AG04450 (cell line): ENCODE measurements at places on chromosomes 7 and 10. TPM values are rescaled to one million over a fixed set of nuclear protein-coding genes. Genes with fewer than 3 reads are reported as not detected.

DNA sequence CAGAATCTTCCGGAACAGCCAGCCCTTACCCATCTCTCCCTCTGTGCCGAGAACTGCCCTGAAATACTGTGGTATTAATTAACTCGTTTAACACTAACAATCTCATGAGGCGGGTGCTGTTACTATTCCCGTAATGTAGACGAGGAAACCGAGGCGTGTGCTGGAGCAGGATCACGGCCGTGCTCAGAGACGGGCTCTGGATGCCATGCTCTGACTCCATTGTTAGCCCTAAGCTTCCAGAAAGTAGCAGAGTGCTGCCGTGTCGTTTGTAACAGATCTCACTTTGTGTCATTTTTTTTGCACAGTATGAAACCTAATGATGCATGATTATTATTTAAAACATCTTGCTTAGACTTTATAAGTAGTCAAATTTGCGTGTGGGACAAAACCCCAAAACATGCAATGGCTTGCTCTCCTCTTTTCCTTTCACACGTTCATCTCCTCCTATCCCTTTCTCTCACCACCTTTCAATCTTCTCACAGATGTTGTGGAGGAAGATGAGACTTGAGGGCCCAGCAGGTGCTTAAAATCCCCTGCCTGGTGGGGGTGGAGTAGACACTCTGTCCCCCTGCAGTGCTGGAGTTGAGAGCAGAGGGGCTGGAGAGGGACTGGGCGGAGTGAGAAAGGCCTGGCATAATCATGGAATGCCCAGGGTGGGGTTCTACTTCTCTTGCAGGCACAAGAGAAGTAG, 482 bp upstream of the ACTR3C start:
- DNase-seq = no peak

- DNase-seq = no peak
Measured at GRCh38 chr10:60726257-60726656, 52.0 kb upstream of the CDK1 start.

DNA sequence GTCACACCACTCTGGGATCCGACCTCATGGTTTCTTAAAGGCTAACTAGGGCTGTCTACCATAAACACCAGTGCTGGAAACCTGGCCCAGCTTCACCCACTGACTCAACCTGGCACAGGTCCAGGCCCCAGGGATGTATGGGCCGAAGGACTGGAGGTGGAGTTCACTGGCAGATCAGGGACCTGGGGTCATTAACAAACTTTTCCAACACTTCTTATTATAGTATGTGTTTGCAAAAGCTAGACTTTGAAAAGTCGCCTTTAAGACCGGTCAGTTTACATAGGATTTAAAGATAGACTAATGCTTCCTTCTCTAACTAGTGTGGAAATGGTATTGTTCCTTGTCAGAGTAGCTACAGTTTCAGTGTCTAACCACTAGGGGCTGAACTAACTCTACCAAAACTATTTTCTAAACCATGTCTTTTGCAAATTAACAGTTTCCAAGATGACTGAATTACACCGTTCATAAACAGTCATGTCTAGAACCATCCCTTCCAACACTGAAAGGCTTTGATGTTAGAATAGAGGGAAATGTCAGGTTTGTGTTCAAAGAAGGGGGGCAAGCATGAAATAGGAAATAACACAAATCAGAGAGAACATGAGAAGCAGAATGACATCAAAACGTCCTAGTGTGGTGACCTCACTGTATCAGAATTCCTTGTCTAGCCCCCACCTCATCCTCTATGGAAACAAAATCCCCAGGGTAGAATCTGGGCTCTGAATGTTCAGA, 29.7 kb downstream of the STN1 start:
- DNase-seq = peak; percentile 73

DNA sequence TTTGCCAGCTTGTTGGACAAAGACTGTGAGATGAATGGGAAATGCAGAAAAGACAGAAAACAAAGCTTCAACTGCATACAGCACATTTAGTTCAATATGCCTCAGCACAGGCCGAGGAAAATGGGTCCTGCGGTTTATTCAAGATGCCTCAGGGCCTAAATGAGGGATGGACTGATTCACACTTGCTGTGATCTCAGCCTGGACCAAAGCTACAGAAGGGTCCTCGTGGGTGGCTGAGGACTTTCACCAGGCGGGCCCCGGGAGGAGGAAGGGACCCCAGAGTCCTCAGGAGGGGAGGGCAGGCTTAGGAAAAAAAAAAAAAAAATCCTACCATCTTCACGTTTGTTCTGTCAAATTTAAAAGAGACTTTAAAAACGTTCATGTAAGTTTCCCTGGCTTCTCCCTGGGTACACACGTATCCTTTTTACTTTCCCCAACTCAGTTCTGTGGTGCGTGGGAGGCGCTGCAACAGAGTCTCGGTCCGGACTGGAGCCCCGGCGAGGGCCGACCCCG, 624 bp upstream of the ZNF783 start:
- no peak for DNase-seq

GRCh38 chr10:77160679-77161078, 476.9 kb downstream of the KCNMA1 start:
- peak; percentile 76 for DNase-seq

- DNase-seq = peak; percentile 95
Measured at GRCh38 chr7:102933763-102934162, 21.0 kb downstream of the LRRC17 start.

DNA sequence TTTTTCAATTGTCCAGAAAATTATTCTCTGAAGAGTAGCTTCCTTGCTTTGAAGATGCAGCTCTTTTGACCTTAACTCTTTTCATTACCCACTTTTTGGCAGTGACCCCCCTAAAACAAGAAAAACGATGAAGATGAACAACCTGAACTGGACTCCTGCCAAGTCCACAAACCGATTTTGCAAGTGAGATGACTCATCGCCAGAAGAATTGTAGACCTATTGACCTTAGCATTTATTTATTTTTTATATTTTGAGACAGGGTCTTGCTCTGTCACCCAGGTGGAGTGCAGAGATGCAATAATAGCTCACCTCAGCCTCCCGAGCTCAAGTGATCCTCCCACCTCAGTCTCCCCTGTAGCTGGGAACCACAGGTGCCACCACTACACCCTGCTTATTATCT, 859.2 kb downstream of the GATA3 start:
- DNase-seq = no peak

- DNase-seq = peak; percentile 36
Measured at GRCh38 chr10:34236931-34237330, 578.2 kb downstream of the PARD3 start.

DNA sequence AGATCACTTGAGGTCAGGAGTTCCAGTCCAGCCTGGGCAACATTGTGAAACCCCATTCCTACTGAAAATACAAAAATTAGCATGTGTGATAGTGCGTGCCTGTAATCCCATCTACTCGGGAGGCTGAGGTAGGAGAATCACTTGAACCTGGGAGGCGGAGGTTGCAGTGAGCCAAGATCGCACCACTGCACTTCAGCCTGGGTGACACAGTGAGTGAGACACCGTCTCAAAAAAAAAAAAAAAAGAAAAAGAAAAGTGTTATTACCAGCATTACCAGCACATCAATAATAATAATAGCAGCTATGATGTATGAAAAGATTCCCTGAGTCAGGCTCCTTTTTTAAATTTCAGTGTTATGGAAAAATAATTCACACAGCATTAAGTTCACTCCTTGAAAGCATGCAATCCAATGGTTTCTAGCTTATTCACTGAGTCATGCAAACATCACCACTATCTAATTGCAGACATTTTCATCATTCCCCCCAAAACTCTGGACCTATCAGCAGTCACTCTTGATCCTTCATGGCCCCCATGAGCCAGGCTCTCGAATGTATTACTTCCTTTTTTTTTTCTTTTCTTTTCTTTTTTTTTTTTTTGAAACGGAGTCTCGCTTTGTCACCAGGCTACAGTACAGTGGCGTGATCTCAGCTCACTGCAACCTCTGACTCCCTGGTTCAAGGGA, 228.4 kb downstream of the FANK1 start:
- no peak for DNase-seq

GRCh38 chr10:53700278-53700677, 927.7 kb upstream of the MBL2 start:
- no peak for DNase-seq

DNA sequence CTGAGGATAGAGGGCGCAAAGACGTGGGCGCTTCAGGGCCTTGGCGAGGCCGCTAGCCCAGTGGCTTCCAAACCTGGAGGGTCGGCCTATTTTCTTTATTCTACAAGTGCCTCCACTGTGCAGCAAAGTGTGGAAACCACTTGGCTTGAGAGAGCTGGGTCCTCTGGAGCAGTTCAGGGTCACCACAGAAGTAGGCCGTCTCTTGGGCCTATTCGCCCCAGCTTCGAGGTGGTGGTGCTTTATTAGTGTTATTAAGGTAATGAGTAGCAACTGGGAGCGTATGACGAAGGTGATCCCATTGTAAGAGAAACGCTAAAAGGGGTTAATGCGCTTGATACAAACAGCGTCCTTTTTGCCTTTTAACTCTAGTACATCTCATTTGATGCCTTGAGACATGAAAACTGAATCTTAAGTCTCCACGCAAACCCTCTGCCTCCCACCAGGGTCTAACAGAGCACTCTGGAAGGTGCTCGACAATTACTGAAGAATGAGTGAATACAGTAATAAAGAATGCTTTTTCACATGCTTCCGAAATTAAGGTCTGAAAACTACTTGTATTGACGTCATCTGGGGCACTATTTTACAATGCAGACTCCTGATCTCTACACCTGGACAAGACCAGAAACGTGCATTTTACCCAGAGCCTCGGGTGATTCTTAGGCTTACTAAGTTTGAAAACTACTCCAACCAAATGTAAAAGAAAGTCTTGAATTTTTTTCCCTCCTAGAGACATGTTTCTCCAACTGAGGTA, 647 bp upstream of the GSAP start:
- DNase-seq = no peak

GRCh38 chr10:3877211-3878000, 92.4 kb upstream of the KLF6 start:
- no peak for DNase-seq

DNA sequence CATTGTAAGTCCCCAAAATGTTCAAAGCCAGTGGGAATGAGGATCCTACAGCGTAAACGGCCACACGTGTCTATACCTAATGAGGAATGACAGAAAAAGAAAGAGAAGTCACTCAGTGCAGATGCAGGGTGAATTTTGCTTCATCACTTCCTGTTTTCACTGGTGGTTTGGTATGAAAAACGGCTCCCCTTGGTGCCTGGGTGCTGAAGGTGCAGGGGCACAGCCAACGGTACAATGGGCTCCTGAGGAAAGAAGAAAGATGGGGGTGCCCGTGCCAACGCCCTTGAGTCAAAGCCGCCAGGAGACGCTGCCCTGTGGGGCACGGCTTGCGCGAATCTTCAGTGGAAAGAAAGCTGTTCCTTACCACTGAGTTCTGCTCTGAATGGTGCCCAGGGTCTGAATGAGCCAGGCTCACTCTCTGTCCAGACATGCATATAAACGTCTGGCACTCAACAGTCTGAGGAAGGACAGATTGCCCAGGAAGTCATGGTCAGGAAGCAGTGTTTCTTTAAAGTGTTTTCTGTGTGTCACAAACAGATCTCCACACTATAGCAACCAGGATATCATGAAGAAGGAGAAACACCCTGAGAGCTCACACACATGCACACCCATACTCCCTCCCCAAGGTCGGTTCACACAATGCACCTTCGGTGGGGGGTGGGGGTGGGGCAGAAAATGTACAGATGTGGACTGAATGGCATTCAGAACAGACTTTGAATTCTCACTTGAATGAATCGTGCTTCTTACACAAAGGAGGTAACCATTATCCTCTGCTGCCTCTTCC, 105.8 kb downstream of the ELMO1 start:
- DNase-seq = no peak

GRCh38 chr10:15714847-15715246, 4.9 kb downstream of the ITGA8 start:
- DNase-seq = no peak

Gene OGDHL
- 0.19 and 0.20 TPM in 2 replicates for polyA plus RNA-seq

Gene OPN1SW
- not detected in 2 replicates for polyA plus RNA-seq

Gene ATP6V0E2
- polyA plus RNA-seq = 13.4 and 17.2 TPM in 2 replicates

Gene H2BK1
- not detected in 2 replicates for polyA plus RNA-seq

Gene HTR5A
- polyA plus RNA-seq = not detected in 2 replicates

Gene CYP26A1
- polyA plus RNA-seq = not detected in 2 replicates

Gene MRC1
- not detected in 2 replicates for polyA plus RNA-seq

Gene SFRP5
- polyA plus RNA-seq = not detected in 2 replicates

Gene AKR1C2
- 8.2 and 16.3 TPM in 2 replicates for polyA plus RNA-seq

Gene C10orf67
- polyA plus RNA-seq = 0.10 and 0.14 TPM in 2 replicates
